ENCODE measurements at places on chromosomes 6 and 20. TPM values are rescaled to one million over a fixed set of nuclear protein-coding genes. Genes with fewer than 3 reads are reported as not detected.

The DBNDD2 gene
- total RNA-seq: 19.5 TPM

GRCh38 chr6:74409447-74409846, 713.4 kb downstream of the CD109 start:
- H3K27me3 ChIP-seq: no peaks in the 10 kb centered on the region
- H3K36me3 ChIP-seq: no peaks in the 10 kb centered on the region
- no peak overlapping the region for H3K27ac ChIP-seq
- no peak overlapping the region for H3K4me3 ChIP-seq

- H3K36me3 ChIP-seq: no peaks in the 10 kb centered on the region
- H3K4me1 ChIP-seq: peaks cover 50% of the 10 kb centered on the region
- no peak for DNase-seq
- no peak overlapping the region for H3K27ac ChIP-seq
- no peak overlapping the region for H3K4me3 ChIP-seq
- H3K27me3 ChIP-seq: peaks cover 4% of the 10 kb centered on the region
Measured at GRCh38 chr6:110703906-110704594, 111.2 kb downstream of the CDK19 start.

- no peak overlapping the region for H3K27ac ChIP-seq
- peaks cover 11% of the 10 kb centered on the region for H3K27me3 ChIP-seq
Measured at GRCh38 chr6:156395276-156395675, 381.9 kb upstream of the ARID1B start.

DNA sequence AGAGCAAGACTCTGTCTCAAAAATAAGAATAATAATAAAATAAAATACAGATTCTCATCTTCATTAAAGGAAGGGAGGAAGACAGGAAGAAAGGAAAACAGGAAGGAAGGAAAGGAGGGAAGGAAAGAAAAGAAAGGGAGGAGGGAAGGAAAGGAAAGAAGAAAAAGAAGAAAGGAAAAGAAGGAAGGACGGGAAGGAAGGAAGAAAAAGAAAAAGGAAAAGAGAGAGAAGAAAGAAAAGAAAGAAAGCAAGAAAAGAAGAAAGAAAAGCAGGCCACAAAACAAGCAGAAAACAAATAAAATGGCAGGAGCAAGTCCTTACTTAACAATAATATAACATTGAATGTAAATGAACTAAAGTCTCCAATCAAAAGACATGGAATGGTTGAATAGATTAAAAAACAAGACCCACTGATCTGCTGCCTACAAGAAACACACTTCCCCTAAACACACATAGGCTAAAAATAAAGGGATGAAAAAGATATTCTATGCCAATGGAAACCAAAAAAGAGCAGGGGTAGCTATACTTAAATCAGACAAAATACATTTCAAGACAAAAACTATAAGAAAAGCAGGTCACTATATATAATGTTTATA, 60.4 kb downstream of the ZFP64 start:
- H3K4me1 ChIP-seq: peaks cover 29% of the 10 kb centered on the region
- peaks cover 2% of the 10 kb centered on the region for H3K27me3 ChIP-seq
- DNase-seq: no peak
- H3K36me3 ChIP-seq: no peaks in the 10 kb centered on the region
- no peak overlapping the region for H3K4me3 ChIP-seq

DNA sequence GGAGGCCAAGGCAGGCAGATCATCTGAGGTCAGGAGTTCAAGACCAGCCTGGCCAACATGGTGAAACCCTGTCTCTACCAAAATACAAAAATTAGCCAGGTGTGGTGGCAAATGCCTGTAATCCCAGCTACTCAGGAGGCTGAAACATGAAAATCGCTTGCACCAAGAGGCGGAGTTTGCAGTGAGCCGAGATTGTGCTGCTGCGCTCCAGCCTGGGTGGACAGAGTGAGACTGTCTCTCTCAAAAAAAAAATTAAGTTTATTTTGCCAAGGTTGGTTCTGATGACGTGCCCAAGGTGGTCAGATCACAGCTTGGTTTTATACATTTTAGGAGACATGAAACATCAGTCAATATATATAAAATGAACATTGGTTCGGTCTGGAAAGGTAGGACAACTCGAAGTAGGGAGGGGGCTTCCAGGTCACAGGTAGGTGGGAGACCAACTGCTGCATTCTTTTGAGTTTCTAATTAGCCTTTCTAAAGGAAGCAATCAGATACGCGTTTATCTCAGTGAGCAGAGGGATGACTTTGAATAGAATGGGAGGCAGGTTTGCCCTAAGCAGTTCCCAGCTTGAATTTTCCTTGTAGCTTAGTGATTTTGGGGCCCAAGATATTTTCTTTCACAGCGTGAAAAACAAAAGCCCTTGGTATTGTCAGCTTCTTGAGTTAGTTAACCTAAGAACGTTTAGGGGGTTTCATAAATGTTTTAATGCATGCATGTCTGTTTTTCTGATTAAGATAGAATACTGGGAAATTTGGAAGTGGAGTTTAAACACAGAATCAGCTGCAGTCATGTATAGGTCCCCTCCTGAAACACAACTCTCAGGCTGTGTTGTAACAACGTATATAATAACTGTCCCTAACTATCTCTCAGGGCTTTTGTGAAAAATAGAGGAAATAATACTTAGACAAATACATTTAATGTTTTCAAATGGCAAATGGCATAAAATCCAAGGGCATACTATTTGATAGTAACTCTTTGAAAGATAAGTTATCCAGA, 16.7 kb downstream of the ACOT13 start:
- DNase-seq: no peak
- H3K4me3 ChIP-seq: no peak overlapping the region
- H3K36me3 ChIP-seq: 0 out of 2 replicates have a peak, but pooled peaks cover 3% of the 10 kb centered on the region

DNA sequence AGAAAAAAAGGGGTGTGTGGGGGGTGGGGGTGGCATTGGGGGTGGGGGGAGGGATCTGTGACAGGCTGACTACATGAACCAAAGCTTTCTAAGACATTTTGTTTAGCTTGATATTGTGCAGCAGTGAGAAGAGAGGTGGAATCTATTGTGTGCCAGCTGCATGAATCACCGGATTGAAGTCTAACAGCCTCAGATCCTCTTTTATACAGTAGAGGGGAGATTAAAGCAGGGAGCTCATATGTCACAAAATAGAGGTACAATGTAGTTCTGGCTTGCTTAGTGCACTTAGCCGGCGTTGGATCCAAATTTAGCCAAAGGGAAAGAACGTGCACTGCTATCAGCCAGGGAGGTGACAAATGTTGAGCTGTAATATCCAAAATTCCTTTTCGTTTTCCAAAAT, 404.2 kb upstream of the CITED2 start:
- DNase-seq: peak; percentile 13
- no peaks in the 10 kb centered on the region for H3K36me3 ChIP-seq
- no peak overlapping the region for H3K27ac ChIP-seq
- H3K4me3 ChIP-seq: no peak overlapping the region
- H3K27me3 ChIP-seq: no peaks in the 10 kb centered on the region
- peaks cover 26% of the 10 kb centered on the region for H3K4me1 ChIP-seq

- no peaks in the 10 kb centered on the region for H3K36me3 ChIP-seq
- no peak overlapping the region for H3K27ac ChIP-seq
- H3K27me3 ChIP-seq: no peaks in the 10 kb centered on the region
Measured at GRCh38 chr6:105519954-105520353, 117.1 kb upstream of the PREP start.

GRCh38 chr6:159064477-159064876, 19.7 kb upstream of the TAGAP start:
- H3K4me1 ChIP-seq: no peaks in the 10 kb centered on the region
- H3K4me3 ChIP-seq: no peak overlapping the region
- DNase-seq: no peak
- H3K27me3 ChIP-seq: peaks cover 62% of the 10 kb centered on the region
- no peaks in the 10 kb centered on the region for H3K36me3 ChIP-seq

- DNase-seq: no peak
- H3K27me3 ChIP-seq: no peaks in the 10 kb centered on the region
- no peaks in the 10 kb centered on the region for H3K36me3 ChIP-seq
- no peak overlapping the region for H3K4me3 ChIP-seq
Measured at GRCh38 chr6:133184798-133185372, 56.3 kb upstream of the EYA4 start.

DNA sequence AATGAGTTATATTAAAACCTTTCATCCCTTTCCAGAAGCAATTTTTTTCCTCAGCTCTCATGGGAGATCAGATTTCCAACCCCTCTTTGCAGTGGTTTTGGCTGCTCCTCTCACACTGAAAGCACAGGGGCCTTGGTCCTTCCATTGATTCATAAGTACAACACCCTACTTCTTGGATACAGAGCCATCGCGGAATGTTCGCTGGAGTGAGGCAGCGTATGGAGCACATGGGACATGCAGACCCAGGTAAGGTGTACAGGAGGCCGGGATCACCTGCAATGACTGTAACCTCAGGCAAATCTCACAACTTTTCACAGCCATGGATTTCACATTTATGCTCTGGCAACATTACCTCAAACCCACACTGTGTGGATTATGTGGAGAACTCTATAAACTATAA, 75.2 kb upstream of the HEY2 start:
- no peak overlapping the region for H3K4me3 ChIP-seq
- no peak for DNase-seq
- H3K36me3 ChIP-seq: no peaks in the 10 kb centered on the region
- H3K27ac ChIP-seq: no peak overlapping the region

DNA sequence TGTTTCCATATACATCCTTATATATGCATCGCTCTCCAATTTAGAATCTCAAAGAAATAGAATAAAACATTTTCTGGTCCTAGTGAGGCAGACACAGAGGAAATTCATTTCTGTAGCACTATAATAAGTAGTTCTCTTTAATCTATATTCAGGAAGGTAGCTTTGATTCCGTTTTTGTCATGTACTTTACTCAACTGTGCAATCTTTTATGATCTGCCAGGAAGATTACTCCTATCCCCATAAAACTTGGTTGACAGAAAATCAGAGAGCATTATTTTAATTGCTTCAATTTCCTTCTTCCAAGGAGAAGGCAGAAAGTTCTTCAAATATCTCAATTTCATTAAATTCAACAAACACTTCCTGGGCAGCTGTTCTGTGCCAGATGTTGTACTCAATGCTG, 10.6 kb upstream of the CLIC5 start:
- H3K4me3 ChIP-seq: no peak overlapping the region
- no peak overlapping the region for H3K27ac ChIP-seq
- H3K27me3 ChIP-seq: peaks cover 5% of the 10 kb centered on the region

DNA sequence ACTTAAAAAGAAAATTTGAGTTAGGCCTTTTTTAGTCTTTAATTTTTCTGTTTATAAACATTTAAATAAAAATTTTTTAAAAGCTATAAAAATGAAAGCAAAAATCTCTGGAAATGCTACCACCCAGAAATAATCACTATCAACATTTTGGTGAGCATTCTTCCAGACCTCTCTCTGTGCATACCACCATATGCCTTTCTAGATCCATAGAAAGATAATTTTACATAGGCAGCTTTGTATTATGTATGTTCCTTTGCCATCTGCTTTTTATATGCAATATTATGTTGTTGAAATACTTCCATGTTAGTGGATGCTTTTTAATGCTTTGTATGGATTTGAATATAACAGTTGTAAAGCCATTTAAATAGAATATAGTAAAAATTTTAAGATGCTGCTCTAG, 496.7 kb upstream of the HTR1E start:
- H3K27me3 ChIP-seq: no peaks in the 10 kb centered on the region
- no peaks in the 10 kb centered on the region for H3K4me1 ChIP-seq
- H3K27ac ChIP-seq: no peak overlapping the region
- H3K4me3 ChIP-seq: no peak overlapping the region
- no peaks in the 10 kb centered on the region for H3K36me3 ChIP-seq

Data from HFFc6 (cell line).